Omental fat pad (tissue), 4 donors: ENCODE measurements at places on chromosomes 4 and X.
A peak's percentile ranks its signal among the peaks of the same experiment; 100 is the strongest.

DNA sequence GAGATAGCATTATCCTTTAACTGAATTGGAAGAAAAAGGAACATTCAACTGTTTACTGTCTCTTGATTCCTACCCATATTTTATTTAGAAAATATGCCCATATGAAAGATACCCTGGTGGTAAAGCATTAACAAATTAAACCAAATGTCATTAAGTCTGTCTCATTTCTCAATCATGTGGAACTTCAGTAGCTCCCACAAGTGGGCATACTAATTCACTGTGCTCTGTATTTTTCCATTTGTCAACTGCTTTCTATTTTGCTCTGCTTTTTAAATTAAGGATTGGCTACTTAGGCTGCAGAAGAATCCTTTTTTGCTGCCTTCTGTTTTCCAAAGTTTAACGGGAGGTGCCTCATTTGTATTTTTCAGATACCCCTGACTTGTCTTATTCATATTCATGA, 77.2 kb downstream of the DDIT4L start:
- no peak for DNase-seq

DNA sequence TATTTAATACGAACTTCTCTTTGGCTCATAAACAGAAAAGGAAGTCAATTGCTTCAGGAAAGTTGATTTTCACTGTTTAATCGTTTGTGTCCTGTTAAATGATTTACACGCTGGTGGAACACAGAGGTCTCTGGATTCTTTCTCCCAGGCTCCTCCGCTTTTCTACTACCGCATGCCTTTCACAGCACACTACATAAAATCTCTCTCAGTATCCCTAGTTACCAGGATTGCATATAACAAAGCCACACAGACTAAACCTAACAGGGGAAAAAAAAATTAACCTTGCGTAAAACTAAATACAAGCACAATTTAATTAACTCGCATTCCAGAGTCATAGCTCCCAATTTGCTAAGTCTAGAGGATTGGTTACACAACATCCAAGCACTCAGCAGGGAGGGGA, 133.9 kb downstream of the CORIN start:
- no peak for DNase-seq

DNA sequence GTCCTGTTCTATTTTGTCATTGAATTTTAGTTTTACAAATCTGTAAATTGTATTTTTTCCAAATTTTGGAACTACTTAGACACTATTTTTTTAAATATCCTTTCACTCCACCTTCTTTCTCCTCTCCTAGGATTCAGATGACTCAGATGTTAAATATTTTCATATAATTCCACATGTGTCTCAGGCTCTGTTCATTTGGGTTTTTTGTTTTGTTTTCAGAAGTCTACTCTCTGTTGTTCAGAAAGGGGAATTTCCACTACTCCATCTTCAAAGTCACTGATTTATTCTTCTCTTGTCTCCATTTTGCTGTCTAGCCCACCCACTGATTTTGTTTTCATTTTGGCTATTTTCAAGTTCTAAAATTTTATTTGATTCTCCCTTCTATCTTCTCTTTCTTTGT, 264.0 kb upstream of the SLIT2 start:
- no peak for DNase-seq

- DNase-seq: no peak
Observed at GRCh38 chrX:146186540-146186939, 368.9 kb downstream of the SLITRK2 start.

DNA sequence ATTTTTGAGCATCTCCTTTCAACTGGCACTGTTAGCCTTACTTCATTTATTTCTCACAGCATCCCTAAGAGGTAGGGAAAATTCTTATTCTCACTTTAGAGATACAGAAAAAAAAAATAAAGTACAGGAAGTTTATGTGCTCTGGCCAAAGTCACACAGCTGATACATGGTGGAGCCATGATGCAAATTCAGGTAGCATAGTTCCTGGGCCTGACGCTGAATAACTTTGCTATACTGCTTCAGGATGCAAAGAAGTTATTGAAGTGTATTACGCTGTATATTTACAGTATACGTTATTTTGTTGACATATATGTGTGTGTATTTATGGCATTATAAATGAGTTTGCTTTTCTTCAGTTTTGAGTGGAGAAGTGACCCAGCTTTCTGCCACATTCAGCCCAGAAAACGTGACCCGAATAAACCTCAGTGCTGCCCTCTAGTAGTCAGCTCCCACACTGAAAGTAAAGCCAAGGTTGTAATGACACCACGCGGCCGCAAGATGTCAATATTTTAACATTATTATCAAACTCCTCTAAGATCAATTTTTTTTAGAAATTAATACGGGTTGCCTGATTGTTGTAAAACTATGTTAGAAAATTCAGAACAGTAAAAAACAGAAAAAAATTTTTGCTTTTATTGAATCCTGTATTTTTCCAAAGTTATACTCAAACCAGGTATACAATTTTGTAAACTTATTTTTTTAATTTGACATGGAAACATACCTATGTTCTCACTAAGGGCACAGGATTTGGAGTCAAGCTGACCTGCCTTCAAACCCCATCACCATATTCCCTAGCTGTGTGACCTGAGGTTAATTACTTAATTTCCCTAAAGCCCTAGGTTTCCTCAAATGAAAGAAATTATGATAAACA, 3.8 kb upstream of the GUCY2F start:
- DNase-seq: peak; percentile 55

DNA sequence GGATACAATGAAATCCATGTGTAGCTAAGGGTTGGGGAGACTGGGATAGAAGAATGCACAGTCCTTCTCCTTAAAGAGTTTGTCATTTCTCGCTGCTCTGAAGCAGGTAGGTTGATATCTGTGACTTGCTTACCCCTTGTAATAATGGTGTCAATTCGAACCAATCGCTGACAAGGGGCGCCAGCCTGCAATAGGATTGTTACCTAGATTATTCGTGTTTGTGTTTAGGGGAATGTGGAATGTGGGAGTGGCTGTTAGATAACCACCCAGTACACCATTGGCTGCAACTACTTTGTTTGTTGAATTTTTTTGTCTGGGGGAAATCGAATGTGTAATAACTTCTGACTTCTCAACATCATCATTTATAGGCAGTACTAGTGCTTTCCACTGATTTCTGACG, 141.6 kb downstream of the LARP7 start:
- DNase-seq: no peak

GRCh38 chr4:111174331-111174730, 551.5 kb upstream of the PITX2 start:
- no peak for DNase-seq

DNA sequence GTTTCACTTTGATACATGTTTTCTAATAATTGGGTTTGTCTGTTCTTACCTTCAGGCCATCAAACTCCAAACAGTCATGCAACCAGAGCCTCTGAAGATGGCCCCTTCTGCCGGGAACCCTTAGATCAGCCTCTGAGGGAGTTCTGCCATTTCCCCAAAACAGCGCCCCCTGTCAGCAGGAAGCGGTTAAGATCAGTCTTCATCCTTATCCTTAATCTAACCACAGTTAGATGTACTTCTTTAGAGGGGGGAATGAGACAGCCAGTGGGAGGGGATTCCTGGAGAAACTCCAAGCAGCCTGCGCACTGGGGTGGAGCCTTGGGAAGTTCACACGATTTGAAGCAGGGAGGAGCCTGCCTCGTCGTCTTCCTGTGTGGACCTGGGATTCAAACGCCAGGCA, 185.4 kb downstream of the INPP4B start:
- DNase-seq: no peak

- DNase-seq: no peak
Observed at GRCh38 chrX:12439416-12439815, 301.1 kb downstream of the FRMPD4 start.

DNA sequence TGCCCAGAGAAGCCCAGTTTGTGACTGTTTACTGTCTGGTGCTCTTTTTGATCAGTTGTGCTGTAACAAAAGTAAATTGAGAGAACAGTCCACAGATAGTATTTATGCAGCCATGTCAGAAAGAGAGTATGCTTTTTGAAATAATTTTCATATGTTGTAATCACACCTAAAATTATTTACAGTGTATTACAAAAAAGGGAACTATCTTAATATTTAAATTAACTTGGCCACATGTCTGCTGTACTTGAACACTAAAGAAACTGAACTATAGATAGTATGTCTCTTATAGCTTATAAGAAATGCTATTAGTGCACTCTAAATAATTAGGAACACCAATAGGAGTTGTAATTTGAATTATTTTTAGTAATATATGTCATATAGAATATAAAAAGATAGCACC, 30.2 kb downstream of the KIAA0232 start:
- DNase-seq: no peak

GRCh38 chr4:6095897-6096296, 77.7 kb upstream of the C4orf50 start:
- no peak for DNase-seq

DNA sequence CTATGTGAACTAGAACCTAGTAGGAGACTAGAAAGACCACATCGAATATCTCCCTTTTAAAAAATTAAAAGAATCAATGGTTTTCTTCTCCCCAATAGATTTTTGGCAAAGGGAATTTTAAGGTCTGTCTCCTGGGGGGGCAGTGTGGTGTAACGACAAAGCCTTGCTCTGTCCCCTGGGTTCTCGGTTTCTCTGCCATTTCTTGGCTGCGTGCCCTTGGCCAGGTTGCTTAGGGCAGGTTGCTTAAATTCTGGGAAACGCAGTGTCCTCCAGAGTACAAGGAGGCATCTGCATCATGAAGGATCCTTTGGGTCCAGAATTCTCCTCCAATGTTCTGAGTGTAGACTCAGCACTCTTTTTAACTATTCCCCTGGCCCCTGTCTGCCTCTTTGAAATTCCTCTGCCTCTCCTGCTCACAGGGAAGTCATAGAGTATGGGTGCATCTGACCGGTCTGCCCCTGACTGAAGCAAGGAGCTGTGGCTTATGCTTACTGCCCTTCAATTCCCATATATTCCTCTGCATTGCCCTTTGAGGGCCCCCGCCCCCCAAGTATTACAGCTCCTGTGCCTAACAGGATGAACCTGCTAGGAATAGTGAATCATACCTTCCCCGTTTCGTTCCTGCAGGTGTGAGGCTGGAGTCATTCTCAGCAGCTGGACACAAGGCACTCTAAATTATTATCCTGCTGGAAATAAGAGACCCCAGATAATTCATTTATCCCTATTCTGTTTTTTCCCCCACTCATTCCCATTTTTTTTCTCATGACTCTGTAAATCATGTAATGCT, 2.2 kb downstream of the KIT start:
- no peak for DNase-seq

GRCh38 chr4:531721-532565, 32.9 kb downstream of the PIGG start:
- DNase-seq: no peak

- no peak for DNase-seq
Observed at GRCh38 chr4:39166669-39167068, 15.7 kb upstream of the WDR19 start.

GRCh38 chrX:124931958-124932357, 387.7 kb upstream of the TEX13C start:
- no peak for DNase-seq

DNA sequence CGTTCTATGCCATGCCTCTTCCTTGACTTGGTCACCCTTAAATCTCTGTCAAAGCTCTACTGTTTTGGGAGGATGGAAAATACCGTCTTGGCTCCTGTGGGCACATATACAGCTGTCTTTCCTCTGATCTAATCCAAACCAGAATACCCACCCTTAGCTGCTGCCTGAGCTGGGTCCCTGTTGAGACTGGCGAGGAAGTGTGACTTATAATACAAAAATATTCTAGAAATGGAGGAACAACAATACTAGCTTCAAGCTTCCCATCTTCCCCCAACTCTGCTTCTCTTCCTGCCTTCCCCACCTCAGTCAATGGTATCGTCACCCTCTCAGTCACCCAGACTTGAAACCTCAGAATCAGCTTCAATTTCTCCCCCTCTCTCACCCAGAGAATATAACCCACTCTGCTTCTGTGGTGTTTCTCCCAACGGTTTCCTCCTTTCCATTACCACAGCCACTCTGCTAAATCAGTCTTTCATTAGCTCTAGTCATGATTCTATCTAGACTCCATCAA, 599 bp upstream of the IL2RG start:
- no peak for DNase-seq

DNA sequence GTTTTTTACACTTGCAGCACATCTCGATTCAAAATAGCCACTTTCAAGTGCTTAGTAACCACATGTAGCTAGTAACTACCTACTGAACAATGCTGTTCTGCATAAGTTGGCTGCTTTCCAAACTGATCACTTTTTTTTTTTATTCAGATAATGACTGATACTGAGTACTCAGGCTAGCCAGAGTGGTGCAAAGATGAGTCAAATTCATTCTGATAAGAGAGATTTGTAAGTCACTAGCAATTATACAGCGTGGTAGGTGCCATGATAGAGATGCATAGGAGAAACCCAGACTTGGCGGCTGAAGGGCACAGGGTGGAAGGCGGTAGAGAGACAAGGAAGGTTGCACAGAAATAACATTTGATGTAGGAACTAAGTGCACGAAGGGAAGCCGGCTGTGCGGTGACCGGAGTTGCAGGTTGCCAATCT, 357 bp upstream of the IGBP1 start:
- DNase-seq: no peak

GRCh38 chr4:106816496-106816895, 219.6 kb downstream of the DKK2 start:
- no peak for DNase-seq

- DNase-seq: no peak
Observed at GRCh38 chr4:5691491-5692132, 16.7 kb downstream of the EVC2 start.

- DNase-seq: no peak
Observed at GRCh38 chrX:74232859-74233258, 71.1 kb upstream of the ZCCHC13 start.

- no peak for DNase-seq
Observed at GRCh38 chrX:20711366-20711765, 444.7 kb upstream of the RPS6KA3 start.

GRCh38 chr4:99868126-99868596, 26.1 kb downstream of the LAMTOR3 start:
- DNase-seq: no peak

GRCh38 chrX:56099271-56099670, 132.9 kb upstream of the KLF8 start:
- DNase-seq: no peak

DNA sequence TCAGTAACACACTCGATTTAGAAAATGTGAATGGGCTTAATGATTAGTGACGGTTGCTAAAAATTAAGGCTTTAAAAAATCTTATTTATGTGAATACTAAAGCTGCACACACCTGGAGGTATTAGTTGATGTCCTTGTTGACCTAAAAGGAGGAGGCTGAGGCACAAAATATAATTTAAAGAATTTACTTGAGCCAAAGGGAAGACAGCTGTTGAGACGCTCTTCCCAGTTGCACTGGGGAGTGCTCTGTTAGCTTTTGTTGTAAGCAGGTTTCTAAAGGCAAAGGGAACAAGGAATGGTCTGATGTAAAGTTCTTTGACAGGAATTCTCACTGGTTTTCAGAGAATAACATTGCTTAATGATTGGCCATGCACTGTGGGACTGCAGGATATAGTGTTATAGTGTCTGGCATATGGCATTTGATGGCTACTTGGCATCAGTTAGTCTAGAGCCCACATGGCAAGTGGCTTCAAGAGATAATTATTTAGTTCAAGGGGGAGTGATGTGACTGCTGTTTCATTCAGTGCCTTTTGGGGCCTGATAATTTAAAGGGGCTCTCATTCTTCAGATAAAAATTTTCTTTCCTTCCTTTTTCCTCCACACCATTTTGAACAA, 30.8 kb upstream of the PGM2 start:
- DNase-seq: no peak
